ENCODE measurements at places on chromosomes 5 and 9.
A peak's percentile ranks its signal among the peaks of the same experiment; 100 is the strongest.

DNA sequence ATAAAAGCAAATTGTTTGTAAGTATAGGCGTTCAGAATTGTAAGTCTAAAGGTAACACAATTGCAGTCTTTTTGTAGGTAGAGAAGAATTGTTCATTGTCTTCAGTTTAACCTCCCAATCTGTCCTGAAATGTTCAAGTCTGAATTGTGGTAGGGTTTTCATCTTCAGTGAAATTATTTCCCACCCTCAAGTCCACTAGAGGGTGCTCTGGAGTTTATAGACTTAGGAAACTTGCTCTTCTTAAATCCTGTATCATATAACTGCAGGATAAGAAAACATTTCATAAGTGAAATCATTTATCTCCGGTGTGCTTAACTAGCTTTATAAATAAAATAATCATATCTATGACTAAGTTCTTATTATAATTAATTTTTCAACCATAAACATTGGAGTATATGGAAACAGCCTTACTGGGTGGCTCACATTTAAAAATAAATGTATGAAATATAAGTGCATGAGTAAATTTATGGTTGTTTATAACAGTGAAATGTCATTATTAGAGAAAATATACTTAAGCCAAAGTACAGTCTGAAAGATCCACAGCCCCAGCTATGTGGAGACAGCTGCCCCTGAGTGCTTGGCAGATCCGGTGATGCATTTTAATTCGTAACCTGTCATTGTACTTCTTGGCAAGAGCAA lies 182.4 kb upstream of the OTULINL start:
- DNase-seq: peak; percentile 55

DNA sequence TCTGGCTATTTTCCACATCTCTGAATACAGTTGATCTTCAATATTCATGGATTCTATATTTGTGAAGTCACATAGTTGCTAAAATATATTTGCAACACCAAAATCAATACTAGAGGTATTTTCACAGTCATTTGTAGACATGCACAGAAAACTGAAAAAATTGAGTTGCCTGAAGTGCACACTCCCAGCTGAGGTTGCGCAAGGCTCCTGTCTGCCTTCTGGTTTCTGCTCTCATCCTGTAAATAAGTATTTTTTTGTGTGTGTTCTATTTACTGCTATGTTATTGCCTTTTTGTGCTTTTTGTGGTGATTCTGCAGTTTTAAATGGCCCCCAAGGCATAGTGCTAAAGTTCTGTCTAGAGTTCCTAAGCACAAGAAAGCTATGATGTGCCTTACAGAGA lies 371.1 kb upstream of the GRAMD2B start:
- DNase-seq: no peak

DNA sequence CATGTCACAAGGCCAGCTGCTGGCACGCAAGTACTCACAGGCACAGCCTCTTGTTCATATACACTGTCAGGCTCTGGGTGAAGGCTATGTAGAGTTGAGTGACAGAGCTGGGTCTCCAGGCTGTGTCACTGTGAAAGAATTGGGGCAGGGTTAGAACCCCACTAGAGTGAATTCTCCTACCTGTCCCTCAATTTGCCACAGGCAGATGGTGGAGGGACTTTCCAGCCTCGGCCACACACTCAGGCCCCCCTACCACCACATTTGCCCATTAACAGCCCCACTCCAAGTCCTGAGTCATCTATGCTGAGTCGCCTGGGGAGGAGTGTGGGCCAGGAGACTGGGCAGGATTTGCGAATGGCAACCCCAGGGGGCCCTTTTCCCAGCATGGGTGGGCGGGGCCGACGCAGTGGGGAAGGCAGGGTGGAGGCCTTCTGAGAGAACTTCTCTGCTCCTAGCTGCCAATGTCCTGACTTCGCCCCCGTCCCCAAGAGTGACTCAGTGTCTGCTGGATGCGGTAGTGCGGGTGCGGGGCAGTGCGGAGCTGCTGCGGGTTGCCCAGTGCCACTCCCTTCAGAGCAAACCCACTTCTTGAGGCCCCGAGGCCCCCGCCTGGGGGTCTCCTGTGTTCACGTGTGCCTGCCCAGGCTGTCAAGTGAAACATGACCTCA lies 50.3 kb upstream of the PSD2 start:
- peak; percentile 90 for DNase-seq

- no peak for DNase-seq
Observed at GRCh38 chr9:7534211-7534935, 265.2 kb downstream of the DMAC1 start.

DNA sequence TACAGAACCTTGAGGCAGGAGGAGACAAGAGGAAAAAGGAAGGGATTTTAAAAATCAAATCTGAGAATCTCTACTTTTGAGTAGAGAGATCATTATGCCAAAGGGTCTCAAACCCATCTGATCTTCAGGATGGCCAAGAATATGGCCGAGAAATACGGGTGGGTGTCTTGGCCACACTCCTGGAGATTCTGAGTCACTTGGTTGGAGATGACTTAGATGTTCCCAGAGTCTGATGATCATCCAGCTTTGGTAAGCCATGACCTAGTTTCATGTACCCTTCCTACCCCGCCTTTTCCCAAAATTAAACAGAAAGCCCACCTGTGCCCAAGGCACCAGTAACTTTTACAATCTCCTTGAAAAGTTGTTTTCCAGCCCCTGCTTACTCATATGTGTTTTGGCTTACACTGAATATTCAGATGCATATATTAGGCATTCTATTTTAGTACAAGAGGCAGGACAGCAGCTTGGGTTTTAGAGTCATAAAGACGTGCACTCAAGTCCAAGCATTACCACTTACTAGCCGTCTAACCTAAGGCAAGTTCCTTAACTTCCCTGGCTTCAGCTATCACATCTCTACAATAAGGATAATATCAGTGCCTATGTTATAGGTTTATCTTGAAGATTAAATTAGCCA lies 167.0 kb upstream of the GPR151 start:
- no peak for DNase-seq

GRCh38 chr9:93210324-93210973 lies 26.5 kb downstream of the WNK2 start:
- DNase-seq: no peak

- no peak for DNase-seq
Observed at GRCh38 chr5:66896171-66896570, 300.0 kb downstream of the MAST4 start.

GRCh38 chr5:128355961-128356360 lies 182.1 kb downstream of the FBN2 start:
- no peak for DNase-seq

DNA sequence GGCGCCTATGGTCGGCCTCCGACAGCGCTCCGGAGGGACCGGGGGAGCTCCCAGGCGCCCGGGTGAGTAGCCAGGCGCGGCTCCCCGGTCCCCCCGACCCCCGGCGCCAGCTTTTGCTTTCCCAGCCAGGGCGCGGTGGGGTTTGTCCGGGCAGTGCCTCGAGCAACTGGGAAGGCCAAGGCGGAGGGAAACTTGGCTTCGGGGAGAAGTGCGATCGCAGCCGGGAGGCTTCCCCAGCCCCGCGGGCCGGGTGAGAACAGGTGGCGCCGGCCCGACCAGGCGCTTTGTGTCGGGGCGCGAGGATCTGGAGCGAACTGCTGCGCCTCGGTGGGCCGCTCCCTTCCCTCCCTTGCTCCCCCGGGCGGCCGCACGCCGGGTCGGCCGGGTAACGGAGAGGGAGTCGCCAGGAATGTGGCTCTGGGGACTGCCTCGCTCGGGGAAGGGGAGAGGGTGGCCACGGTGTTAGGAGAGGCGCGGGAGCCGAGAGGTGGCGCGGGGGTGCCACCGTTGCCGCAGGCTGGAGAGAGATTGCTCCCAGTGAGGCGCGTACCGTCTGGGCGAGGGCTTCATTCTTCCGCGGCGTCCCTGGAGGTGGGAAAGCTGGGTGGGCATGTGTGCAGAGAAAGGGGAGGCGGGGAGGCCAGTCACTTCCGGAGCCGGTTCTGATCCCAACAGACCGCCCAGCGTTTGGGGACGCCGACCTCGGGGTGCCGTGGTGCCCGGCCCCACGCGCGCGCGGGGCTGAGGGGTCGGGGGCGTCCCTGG lies 561 bp downstream of the DAPK1 start:
- DNase-seq: no peak

GRCh38 chr9:36946653-36947052 lies 87.4 kb downstream of the PAX5 start:
- no peak for DNase-seq

- no peak for DNase-seq
Observed at GRCh38 chr9:124268661-124269060, 10.9 kb downstream of the NEK6 start.

GRCh38 chr9:26266146-26266793 lies 588.0 kb upstream of the TUSC1 start:
- DNase-seq: no peak

GRCh38 chr5:56476487-56476856 lies 243.3 kb upstream of the ANKRD55 start:
- no peak for DNase-seq

Measured in hepatic stellate cell (primary cell).